Colonic mucosa (tissue), 4 donors: ENCODE measurements at places on chromosomes 1 and 21.

DNA sequence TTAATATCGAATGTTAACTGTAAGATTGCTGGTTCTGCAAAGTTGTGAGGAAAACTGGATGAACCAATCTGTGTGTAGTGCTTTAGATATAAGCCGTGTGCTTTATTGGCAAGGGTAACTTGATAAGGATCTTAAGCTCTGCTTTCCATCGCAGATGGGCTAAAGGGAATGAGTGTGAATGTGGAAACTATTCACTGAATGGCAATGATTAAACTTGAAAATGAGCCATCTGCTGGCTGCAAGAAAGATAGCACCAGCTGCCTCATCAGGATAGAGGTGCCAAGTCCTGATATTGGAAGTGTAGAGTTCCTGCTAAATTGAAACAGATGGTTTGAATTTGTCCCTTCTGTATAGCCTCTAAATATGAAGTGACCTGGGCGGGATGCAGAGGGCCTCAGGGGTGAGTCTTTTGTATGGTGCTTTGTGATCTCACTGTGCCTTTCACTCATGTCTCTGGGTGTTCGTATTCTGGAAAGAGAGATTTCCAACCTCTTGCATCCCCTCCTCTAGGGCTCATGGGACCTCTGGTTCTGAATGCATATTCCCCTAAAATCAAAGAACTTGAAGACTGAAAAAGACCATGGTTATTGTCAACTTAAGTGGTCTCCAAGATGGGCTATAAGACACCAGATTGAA is 9.2 kb downstream of the FCRL3 start:
- no peak for DNase-seq

GRCh38 chr1:232574889-232575762 is 54.8 kb downstream of the SIPA1L2 start:
- DNase-seq, result no peak

GRCh38 chr1:1305300-1306069 is 2.2 kb downstream of the ACAP3 start:
- DNase-seq, result peak; percentile 92

- peak; percentile 53 for DNase-seq
These were observed 32.5 kb upstream of the SARS1 start for GRCh38 chr1:109181085-109181806.

- peak; percentile 38 for DNase-seq
These were observed 50.5 kb upstream of the PPP2R5A start for GRCh38 chr1:212234431-212235395.
